Suppressor macrophage treated with lipopolysaccharide for 1 hour (primary cell): ENCODE measurements at places on chromosomes 11 and 22.

DNA sequence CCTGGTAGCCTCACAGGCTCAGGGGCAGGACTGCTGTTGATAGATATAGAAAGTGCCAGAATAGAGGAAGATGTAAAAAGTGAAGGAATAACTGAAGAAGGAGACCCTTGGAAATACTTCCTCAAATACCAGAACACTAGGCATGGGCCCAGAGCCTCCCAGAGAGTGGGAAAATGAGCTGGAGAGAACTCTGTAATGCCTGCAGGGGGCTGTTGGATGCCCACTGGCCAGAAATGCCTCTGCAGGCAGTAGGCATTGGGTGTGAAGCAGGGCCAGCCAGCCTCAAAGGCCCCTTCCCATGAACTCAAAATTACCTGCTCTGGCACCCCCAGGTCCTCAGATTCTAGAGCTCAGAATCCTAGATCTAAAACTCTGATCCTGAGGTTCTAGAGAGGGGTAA lies 15.1 kb downstream of the P2RY2 start:
- no peak for DNase-seq

DNA sequence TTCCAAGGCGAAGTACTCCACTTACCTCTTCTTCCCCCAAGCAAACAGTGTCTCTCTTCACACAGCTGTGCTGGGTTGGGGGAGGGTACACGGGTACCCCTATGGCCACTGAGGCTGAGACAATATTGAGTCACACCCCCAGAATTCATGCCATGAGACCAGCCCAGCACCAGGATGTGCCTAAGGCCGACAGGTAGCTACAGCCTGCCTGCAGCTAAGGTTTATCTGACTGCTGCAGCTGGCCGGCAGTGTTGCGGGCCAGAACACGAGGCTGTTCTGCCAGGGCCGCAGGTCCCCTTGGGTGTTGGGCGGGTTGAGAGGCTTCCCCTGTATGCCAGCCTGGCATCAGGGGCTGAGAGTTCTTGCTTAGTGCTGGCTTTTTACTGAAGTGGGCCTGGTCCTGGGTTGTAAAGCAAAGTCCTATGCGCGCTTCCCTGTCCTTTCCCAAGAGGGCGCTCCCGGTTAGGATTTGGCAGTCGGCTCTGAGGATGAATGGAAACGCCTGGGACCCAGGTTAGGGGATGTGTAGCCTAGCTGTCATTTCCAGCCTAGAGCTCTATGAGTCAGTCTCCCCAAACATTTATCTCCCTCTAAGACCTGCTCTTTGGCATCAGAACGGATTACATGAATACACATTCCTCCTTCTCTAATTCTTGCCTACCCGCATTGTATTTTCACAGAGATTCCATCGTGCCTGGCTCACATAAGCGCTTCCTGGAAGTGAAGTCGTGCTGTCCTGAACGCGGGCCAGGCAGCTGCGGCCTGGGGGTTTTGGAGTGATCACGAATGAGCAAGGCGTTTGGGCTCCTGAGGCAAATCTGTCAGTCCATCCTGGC lies 7.1 kb downstream of the USP18 start:
- DNase-seq, result peak; percentile 61

DNA sequence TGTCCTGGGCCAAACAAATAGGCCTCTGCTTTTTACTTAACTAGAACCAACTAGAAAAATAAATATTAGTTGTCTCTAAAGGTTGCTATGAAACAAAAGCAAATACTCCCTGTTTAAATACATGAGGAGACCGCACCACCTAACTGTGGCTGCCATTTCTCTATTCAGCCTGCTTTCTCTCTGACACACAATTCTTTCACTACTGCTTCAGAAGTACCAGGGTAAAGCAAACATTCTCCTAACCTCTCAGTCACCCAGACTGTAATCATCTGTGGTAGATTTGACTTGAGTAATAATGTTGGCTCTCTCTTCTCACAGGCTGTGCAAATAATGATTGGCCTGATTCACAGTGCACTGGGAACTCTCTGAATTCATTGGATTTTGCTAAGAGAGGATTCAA lies 41.0 kb upstream of the MS4A8 start:
- DNase-seq, result no peak

DNA sequence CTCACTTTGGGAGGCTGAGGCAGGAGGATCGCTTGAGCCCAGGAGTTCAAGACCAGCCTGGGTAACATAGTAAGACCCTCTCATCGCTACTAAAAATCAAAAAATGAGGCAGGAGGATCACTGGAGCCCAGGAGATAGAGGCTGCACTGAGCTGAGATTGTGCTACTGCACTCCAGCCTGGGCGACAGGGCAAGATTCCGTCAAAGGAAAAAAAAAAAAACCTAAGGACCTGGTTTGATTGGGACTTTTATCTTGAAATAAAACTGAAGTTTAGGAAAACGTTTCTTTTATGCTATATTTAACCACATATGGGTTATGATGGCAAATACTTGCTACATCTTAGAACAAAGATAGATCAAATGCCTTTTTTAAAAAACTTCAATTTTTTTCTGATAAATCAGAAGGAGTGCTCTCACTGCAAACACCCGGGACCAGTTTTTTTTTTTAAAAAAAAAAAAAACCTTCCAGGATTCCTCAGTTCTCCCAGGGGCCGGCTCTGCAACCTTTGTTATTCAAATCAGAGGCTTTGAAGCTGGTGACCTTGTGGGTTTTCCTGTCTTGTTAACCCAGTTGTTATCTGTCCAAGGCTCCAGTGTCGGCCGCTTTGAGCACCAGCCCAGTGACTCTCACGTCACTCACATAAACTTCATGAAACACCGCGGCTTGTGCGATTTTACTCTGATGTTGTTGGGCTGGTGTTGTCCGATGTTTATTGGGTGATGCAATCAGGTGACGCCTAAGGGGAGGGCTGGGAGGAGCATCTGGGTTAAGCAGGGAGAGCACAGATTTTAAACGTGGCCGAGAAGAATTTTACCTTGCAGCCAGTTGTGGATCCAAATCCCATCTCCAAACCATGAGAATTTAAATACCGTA lies 24.7 kb upstream of the SLC22A12 start:
- no peak for DNase-seq

DNA sequence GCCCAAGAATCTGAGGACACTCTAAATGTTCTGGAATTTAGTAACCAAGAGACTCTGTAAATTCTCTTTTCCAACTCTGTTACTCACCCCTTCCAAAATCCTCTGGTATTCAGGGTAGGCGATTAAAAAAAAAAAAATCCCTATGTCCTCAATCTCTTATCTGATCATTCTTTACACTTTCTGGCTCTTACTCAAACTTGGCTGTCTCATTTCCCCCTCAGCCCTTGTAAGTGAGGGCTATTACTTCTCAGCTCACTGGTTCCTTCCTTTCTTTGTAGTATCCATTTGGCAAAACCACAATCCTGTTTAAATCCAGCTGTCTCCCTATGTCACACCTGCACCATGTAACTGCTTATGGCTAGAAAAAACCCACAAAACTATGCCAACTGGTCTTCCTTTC lies 12.7 kb upstream of the MSANTD2 start:
- no peak for DNase-seq

DNA sequence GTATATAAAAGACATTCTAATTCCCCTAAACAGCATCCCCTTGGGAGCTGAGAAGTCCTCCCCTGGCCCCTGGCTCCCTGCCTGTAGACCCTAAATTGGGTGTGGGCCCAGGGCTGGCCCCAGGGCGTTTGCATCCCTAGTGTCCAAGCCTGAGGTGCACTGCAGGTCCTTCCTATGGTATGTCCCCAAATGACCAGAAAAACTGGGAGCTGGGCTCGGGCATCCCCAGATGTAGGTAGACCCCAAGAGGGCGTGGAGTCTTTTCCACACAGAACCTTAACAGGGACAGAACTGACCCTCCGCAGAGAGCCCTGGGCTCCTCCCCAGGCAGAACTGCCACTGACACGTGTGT lies 782 bp upstream of the OSBPL5 start:
- DNase-seq, result no peak

DNA sequence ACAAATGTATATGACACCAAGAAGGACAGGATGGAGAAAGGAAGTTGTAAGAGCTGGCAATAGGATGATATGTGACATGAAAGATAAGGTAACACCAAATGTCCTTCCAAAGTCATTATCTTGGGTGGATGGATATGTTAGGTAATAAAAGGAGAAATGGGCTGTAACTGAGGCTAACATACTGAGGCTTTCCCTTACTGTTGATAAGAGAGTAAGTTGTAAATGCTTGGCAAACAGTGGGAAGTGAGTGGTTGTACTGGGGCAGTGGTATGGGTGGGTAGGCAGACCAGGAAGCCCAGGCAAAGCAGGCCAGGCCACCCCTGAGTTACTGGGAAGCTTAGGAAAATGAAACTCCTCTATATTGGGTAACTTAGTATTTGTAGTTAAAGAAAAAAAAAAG lies 73.7 kb downstream of the ARHGAP42 start:
- DNase-seq, result no peak

GRCh38 chr11:126341760-126342161 lies 13.7 kb upstream of the ST3GAL4 start:
- DNase-seq, result peak; percentile 21

GRCh38 chr11:124207102-124207792 lies 24.1 kb downstream of the OR10D3 start:
- DNase-seq, result peak; percentile 46

DNA sequence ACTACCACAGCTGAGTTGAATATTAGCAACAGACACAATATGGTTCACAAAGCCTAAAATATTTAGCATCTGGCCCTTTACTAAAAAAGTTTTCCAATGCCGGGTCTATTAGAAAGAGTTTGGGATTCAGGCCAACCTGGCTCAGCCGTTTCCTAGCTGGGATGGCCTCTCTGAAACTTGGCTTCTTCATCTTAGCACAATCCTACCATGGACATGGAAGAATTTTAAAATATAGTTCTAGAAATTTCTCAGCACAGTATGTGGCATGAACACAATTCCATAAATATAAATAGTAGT lies 103.8 kb downstream of the RRAS2 start:
- DNase-seq, result no peak

GRCh38 chr11:18010977-18011586 lies 1.8 kb downstream of the SERGEF start:
- no peak for DNase-seq

DNA sequence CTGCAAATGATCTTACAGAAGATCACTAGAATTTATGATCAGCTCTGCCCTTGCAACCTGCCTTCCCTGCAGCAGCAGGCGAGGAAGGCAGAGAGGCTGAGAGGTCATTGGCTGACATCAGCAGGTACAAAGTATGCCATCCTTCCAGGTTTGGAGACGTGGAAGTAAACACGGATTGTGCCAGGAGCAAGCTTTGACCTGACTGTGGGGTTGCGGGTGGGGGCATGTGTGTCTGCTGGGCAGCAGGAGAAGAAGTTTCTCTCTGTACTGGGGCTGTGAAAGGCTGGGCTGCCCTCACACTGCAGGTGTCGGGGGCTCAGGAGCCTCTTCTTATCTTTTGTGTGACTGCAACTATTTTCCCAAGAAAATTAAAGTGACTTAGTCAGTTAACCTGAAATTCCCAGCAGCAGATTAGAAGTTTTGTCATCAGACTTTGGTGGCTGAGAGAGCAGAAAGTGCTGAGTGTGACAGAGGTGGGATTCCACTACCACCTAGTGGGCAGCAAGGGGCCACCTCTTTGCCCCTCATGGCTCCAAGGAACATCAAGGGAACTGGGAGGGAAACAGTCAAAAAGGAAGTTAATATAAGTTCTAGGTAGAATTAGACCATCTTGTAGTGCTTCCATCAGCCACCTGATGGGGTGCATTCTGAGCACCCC lies 565.9 kb downstream of the ETS1 start:
- DNase-seq, result no peak

- no peak for DNase-seq
Measured at GRCh38 chr11:15471895-15472799, 357.4 kb downstream of the INSC start.

- peak; percentile 43 for DNase-seq
Measured at GRCh38 chr22:43289531-43289963, 53.6 kb downstream of the SCUBE1 start.

GRCh38 chr11:64458997-64459396 lies 100.0 kb downstream of the RPS6KA4 start:
- no peak for DNase-seq

- peak; percentile 31 for DNase-seq
Measured at GRCh38 chr22:32823024-32823730, 21.7 kb downstream of the TIMP3 start.

- no peak for DNase-seq
Measured at GRCh38 chr11:83456566-83456965, 170.4 kb upstream of the CCDC90B start.

GRCh38 chr11:10568486-10568941 lies at the start of gene LYVE1:
Gene LYVE1, minus strand, starts transcription at chr11:10568665. Its CDS starts 133 bp downstream, at chr11:10568532.
- peak; percentile 28 for DNase-seq

- no peak for DNase-seq
Measured at GRCh38 chr11:4890279-4890678, 8.6 kb downstream of the OR51T1 start.

DNA sequence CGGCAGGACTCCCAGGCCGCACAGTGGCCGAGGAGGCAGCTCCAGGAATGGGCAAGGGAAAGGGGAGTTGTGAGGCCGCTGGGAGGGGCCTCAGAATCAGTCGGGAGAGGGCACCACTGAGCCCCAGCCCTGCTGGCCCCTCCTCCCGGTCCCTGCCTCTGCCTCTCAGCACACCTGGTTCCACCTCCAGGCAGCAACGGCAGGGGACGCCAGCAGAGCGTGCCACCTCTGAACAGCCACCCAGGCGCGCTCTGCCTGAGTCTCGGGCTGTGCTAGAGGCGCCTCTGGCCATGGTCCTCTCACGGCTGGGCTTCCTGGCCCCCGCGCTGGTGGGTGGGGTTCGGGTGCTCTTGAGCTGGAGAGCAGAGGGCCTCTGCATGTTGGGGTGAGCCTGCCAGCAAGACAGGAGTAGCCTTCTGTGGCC lies 33.0 kb downstream of the MOB2 start:
- peak; percentile 25 for DNase-seq

- no peak for DNase-seq
Measured at GRCh38 chr11:86415026-86415425, 40.3 kb downstream of the CCDC81 start.

DNA sequence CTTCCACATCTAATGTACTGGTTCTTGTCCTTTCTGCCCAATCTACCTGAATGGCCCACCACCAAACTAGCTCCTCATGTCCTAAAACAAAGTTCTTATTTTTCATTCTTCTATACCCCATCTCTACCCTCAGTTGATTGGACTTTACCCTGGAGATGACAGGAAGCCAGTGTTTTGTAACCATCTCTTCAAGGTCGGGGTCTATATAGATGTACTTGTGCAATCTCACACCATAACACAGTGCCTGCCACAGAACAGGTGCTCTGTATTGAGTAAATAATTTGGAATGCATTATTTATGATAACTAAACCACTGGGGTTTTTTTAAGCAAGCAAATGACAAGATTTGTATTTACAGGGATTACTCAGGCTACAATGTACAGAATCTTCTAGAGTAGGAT lies 76.7 kb upstream of the FAM181B start:
- DNase-seq, result no peak

- no peak for DNase-seq
Measured at GRCh38 chr11:118146554-118146953, 6.1 kb downstream of the SCN4B start.

GRCh38 chr11:16881766-16882165 lies 132.4 kb downstream of the PLEKHA7 start:
- no peak for DNase-seq
